ENCODE measurements at places on chromosomes 13 and 19. TPM values are rescaled to one million over a fixed set of nuclear protein-coding genes. Genes with fewer than 3 reads are reported as not detected.
A peak's percentile ranks its signal among the peaks of the same experiment; 100 is the strongest.

DNA sequence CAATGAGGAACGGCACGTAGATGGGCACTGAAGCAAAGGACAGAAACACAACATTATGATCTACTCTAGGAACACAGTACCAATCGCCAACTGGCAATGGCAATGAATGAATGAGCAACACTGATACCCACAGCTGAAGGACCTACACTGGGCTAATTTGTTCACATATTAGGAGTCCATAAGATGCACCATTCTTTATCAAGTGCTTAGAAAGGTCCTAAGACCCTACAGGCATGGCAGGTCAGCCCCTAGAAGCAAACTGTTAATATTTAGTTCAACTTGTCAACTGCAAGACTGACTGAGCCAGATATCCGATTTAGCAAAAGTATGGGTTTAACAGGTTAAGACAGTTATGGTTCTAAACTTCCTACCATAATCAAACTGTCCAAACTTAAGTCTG is 4.8 kb downstream of the SHISA2 start:
- no peak for DNase-seq

ZNF98 gene
- not detected for total RNA-seq

LRFN3 gene
- 15.2 TPM for total RNA-seq

DNA sequence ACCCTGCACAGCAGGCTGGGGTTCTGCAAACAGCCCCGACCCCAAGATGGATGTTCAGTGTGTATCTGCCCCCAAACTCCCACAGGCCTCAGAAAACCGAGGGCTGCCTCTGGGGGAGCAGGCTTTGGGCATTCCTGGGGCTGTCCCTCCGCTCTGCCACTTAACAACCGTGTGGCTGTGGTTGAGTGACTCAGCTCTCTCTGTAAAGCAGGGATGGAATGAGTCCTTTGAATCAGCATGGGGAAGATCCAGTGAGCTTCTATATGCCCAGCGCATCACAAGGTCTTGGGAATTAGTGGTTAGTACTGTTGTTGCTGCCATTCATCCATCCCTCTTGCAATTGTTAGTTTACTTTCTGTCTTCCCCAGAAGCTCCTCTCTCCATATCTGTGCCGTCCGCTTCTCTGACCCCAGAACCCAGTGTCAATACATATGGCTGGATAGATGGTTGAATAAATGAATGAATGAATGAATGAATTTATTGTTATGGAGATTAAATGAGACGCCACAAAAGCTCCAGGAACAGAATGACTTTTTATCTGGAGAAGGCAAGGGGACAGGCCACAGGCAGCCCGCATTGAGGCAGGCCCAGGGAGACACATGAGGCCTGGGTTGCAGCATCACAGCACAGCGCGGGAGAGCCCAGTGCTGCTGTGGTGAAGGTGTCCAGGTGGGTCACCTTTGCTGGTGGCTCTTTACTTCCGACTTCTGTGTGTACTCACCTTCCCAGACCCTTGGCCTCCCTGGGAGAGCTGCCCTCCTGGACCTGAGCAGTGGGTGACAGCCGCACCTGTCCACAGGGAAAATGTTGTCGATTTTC is 89.2 kb downstream of the RGCC start:
- DNase-seq: no peak

GYS1 gene
- 37.8 TPM for total RNA-seq

SMIM44 gene
- total RNA-seq: not detected

DNA sequence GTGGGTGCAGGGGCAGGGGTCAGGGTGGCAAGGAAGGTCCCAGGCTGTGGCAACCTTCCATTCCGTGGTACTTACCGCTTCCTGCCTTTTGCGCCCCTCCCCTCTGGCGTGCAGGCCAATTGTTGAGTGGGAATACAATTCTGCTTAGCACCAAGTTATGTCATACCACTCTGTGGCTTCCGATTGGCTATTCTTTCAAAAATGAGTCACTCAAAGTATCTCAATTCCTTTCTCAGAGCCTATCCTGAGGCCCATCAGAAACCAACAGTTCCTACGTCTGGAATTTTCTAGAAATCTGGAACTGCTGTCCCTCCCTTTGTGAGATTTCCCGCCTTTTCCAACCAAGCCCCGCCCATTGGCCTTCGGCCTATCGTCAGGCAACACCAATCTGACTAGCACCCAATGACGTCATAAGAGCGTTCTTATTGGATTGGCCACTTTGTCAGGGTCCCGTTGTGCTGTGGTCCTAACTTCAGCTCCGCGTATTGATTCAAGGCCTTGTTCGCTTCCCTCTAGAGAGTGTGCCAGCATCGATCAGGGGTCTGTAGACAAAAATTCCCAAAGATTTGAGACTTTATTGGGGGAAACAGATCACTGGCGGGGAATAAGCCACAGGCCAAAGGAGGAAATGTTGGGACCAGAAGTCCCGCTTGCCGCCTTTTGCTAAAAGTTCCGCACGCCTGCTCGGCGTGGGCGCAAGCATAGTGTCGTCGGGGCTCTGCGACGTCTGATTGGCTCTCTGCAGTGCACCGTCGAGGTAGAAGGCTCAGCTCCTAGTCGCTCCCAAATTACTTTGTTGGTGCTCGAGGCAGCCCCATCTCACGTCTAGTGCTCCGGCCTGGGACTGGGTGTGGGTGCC is 11.7 kb downstream of the NTN5 start:
- no peak for DNase-seq

GJB2 gene
- 0.20 TPM for total RNA-seq

DNA sequence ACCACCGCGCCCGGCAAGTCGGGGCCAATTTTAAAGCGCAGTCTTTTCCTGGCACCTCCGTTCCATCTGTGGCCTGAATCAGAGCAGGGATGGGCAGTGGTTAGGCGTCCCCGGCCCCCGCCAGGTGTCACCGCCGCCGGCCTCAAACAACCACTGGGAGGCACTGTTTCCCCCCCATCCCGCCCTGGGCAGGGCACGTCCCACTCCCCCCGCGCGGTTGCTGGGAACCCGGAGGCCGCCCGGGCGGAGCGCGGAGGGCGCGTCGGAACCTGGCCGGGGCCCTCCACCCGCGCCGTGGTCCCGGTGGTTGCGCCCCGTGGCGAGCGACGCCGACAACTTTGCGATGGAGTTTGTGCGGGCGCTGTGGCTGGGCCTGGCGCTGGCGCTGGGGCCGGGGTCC is at the start of gene GRIN3B:
TSS of gene GRIN3B (plus strand) at position 325 of the 400 bp plus-strand sequence. CDS start at position 344, 19 bp downstream.
- DNase-seq: peak; percentile 89

PKN1 gene
- 161 TPM for total RNA-seq

PRRG2 gene
- 5.7 TPM for total RNA-seq

ZFP36 gene
- total RNA-seq: 12.2 TPM

RNF113B gene
- total RNA-seq: not detected

HSH2D gene
- total RNA-seq: 0.67 TPM

GRCh38 chr13:51767100-51767499 is 36.9 kb downstream of the DHRS12 start:
- no peak for DNase-seq

DNA sequence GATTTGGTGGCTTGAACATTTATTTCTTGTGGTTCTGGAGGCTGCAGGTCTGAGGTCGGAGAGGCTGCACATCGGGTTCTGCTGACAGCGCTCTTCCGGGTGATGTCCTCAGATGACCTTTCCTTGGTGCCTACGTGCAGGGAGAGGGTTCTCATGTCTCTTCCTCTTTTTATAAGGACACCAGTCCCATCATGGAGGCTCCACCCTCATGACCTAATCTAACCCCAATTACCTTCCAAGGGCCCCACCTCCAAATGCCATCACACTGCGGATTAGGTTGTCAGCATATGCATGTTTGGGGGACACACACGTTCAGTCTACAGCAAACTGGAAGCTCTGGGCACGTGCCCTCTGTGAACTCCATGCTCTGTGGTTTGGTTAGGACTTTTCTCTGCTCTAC is 338.6 kb downstream of the FGF9 start:
- no peak for DNase-seq

OCEL1 gene
- total RNA-seq: 32.1 TPM

DNA sequence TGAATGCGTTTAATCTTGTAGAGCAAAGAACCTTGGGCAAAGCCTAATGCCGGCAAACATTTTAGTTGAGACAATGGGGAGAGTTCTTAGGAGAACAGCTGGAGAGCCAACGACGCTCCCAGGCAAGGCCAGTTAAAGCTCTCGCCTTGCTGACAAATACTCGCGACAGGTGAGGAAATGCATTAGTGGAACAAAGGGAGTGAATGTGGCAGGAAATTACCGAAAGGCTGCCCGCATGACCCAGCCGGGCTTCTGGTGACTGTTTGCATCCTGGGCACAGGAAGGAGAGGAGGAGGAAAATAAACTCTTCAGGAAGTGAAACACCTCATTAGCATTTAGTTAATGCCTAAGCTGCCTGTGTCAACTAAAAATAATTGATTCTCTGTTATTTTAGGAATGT is 74.6 kb downstream of the SHISA2 start:
- peak; percentile 80 for DNase-seq

GRCh38 chr19:41398598-41398997 is 980 bp downstream of the BCKDHA start:
- no peak for DNase-seq

SH2D3A gene
- 22.1 TPM for total RNA-seq

GRCh38 chr13:51552027-51552426 is 32.2 kb upstream of the WDFY2 start:
- no peak for DNase-seq

- DNase-seq: no peak
Measured at GRCh38 chr19:501646-502045, 5.4 kb downstream of the MADCAM1 start.

DNA sequence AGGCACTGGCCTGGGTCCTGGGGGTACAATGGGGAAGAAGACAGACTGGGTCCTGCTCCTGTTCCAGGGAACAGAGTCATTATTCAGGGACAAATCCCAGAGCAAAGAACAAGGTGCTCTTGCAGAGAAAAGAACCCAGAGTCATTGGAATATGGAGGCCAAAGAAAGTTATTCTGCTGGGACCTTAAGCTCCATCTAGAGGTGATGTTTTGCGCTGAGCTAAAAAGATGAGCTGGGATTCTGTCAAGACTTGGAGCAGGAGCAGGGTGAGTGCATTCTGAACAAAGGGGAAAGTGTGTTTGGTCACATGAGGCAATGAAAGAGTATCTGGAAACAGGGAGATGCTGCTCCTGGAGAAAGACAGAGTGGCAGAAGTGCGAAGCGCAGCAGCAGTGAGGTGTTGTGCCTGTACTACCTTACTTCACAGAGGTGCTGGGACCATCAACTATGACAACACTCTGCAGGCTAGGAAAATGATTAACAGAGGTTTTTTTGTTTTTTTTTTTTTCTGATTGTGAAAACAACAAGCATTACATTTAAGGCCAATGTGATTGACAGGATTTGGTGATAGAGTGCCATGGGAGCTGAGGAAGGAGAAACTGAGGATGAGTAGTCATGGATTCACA is 95.3 kb upstream of the TNFSF11 start:
- DNase-seq: no peak

DNA sequence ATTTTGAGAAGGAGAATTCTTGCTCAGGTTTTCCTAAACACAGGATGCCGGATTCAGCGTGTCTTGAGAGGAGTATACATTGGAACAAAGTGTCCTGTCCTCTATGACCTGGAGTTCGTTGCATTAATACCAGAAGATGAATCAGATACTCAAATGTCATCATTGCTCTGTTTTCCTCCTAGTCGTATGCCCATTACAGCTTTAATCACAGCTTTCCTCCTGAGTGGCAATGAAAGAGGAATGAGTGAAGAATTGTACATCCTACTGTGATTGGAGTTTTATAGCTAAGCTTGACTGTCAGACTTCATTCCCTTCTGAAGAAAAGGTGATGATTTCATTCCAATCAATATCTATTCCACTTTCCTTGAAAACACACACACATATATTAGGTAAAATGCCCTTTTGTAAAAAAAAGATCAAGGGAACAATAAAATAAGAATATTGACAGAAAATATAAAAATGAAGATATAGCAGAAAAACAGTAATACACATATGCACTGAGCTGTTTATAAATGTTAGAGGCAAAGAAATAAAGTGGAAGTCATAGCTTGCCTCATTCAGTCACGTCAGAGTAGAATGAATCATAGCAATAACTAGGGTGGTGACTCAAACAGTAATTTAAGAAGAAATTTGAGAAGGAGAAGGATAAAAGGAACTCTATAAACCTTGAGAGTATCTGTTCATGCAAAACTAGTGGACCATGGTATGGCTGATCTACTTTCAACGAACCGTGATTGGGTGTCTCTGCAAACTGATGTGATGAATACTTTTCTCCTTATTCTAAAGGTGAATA is 501.5 kb downstream of the SUCLA2 start:
- DNase-seq: no peak

TMEM190 gene
- 1.4 TPM for total RNA-seq

DNA sequence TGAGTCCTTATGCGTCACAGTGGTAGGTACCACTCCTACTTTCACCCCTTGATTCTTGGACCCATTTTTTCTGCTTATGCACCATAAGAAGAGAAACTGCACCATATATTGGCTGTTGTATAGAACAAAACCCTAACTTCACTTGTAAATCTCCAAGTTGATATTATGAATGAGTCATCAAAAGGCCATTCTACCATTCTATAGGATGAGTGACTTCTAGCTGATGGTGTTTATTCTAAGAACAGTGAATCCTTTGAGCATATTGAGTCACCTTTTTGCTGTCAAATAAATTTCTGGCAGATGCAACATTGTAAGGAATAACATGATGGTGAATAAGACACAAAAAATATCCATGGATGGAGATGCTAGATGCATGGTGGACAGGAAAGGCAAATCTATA is 57.7 kb downstream of the POLR1D start:
- no peak for DNase-seq

DNA sequence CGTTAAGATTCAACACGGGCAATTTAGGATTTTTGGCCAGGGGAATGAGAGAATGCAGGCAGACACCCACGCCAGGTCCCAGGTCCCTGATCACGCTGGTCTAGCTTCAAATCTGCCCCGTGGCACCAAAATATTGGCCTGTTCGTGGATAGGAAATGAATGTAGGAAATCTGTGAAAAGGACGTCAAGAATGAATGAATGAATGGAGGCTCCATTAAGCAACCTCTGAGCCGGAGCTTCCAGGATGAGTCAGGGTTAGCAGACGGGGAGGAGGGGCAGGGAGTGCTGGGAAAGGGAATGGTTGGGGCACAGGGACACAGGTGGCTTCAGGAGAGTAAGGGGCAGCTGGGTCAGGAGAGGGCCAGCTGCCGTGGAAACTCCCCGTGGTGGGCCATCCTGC is 4.2 kb downstream of the SULT2B1 start:
- no peak for DNase-seq

Data from H1 (cell line).